Activated CD8-positive, alpha-beta memory T cell treated with anti-CD3 and anti-CD28 coated beads for 4 hours (primary cell): ENCODE measurements at places on chromosomes 2 and 18.

GRCh38 chr2:13067508-13067907, 350.8 kb downstream of the TRIB2 start:
- no peak for DNase-seq

DNA sequence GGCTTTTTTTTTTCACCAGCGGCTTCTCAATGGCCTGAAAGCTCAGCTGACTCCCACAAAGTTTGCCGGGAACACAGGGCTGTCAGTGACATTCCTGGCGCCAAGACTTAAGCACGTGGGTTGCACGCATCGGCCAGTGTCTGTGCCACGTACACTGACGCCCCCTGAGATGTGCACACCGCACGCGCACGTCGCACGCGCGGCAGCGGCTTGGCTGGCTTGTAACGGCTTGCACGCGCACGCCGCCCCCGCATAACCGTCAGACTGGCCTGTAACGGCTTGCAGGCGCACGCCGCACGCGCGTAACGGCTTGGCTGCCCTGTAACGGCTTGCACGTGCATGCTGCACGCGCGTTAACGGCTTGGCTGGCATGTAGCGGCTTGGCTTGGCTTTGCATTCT, 63.2 kb downstream of the CCDC74A start:
- DNase-seq: no peak

DNA sequence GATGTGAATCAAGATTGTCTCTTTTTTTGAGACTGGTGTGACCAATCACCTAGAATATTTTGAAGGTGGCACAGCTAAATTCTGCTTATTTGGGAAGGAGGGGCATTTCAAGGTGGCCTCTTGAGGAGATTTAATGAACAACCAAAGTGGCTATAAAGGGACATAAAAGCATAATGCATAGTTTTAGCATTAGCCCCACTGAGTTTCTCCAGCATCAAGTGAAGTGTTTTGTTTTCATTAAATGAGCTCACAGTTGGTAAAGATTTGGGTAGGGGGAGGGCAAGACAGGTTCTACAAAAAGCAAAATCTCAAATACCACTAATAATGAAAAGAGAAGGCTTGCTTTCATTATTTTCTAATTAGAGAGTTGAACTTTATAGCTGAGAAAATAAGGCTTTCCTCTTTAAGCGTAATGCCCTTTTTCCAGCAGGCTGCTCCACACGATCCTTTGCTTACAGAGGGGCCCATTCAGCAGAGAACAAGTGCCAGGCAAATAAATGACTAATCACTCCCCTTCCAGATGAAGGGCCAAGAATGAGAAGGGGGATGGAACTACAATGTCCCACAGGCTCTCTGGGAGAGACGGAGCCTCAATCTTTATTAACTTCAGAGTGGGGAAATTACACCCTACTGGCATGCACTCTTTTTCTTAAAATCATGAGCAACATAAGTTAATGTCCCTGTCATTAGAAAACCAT, 35.9 kb downstream of the LHCGR start:
- no peak for DNase-seq

DNA sequence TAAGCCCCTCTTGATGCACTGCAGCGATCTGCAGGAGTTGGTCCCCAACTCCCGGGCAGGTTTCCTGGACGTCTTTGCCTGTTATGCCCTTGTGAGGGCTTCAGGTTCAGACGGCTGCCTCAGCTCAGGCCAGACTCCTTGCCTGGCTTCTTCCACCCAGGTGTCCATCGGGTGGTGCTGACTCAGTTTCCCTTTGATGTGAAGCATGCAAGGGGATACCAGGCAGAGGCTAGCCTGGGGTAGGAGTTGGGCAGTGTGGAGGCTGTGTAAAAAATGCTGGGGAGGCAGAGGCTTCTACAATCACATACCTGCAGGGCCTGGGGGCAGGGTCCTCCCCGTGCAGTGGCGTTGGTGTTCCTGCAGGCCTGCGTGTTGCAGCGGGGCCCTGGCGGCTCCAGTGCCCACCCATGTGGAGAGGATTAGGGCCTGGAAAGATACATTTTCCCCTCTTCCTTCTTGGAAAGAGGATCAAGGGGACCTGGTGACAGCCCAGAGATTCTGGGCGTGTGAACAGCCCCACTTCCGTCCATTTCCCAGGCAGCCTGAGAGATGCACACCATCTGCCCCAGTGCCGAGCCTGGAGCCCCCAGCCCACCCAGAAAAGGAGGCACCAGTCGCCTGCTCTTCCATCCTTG, 338.3 kb downstream of the DYSF start:
- no peak for DNase-seq

- DNase-seq: no peak
Measured at GRCh38 chr2:110770404-110770958, 38.1 kb downstream of the ACOXL start.

GRCh38 chr18:57803103-57803969, at the start of gene ATP8B1:
TSS of gene ATP8B1 (minus strand) at chr18:57803315. CDS start at chr18:57731807, 71,508 bp downstream.
- DNase-seq: no peak

DNA sequence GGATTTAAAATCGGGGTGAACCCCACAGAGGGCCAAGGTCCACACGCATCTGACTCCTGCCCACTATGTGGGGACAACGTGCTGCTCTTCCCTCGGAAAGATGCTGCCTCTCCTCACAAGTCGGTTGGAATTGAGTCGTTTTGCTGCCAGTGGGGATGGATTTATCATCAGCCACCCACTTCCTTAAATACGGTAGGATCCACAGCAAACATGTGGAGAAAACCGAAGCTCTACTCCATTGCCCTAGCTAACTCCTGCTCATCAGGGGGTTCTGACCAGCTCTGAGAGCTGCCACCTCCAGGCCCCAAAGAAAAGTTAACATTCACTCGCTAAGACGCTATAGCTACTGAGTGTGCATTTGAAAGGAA, 80.9 kb downstream of the CHRNA1 start:
- no peak for DNase-seq

DNA sequence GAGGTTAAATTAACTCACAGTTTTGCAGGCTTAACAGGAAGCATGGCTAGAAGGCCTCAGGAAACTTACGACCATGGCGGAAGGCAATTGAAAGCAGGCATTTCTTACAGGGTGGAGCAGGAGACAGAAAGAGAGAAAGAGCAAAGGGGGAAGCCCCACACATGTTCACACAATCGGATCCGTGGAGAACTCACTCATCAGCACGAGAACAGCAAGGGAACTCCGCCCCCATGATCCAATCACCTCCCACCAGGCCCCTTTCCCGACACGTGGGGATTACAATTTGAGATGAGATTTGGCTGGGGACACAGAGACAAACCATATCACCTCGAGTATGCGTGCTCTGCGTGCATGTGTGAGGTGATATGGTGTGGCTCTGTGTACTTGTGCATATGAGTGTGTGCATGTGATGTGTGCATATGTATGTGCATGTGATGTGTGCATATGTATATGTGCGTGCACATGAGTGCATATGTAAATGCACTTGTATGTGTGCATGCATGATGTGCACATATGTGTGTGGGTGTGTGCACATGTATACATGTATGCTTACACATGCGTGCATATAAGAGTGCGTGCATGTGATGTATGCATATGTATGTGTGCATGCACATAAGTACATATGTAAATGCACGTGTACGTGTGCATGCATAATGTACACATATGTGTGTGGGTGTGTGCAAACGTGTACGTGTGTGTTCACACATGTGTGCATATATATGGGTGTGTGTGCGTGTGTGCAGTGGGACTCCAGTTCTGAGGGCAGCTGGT, 108.7 kb upstream of the HDAC4 start:
- no peak for DNase-seq
